ENCODE measurements at places on chromosomes 16 and 17. TPM values are rescaled to one million over a fixed set of nuclear protein-coding genes. Genes with fewer than 3 reads are reported as not detected.

ZSCAN10 gene
- total RNA-seq = not detected

TBC1D3G gene
- not detected for total RNA-seq

SLC47A2 gene
- 0.14 TPM for total RNA-seq

TBC1D3C gene
- not detected for total RNA-seq

PRSS8 gene
- 1.2 TPM for total RNA-seq

TMEM97 gene
- 44.8 TPM for total RNA-seq

HSBP1 gene
- total RNA-seq = 122 TPM

CD300E gene
- not detected for total RNA-seq

TSEN54 gene
- total RNA-seq = 41.5 TPM

TNK1 gene
- total RNA-seq = 1.9 TPM

GGA2 gene
- 30.9 TPM for total RNA-seq

LRRC75A gene
- total RNA-seq = 1.3 TPM

FBXW10B gene
- total RNA-seq = 2.1 TPM

MYH13 gene
- total RNA-seq = not detected

SPATA22 gene
- total RNA-seq = not detected

KRT13 gene
- 0.28 TPM for total RNA-seq

SLC12A3 gene
- not detected for total RNA-seq

TEX14 gene
- 0.21 TPM for total RNA-seq

IL32 gene
- total RNA-seq = 17.7 TPM

HOXB7 gene
- total RNA-seq = 37.7 TPM

C17orf75 gene
- 36.6 TPM for total RNA-seq

C17orf50 gene
- total RNA-seq = not detected

GLOD4 gene
- total RNA-seq = 171 TPM

PPP1R27 gene
- not detected for total RNA-seq

CCL17 gene
- not detected for total RNA-seq

RNF112 gene
- 0.98 TPM for total RNA-seq

CRYM gene
- 2.1 TPM for total RNA-seq

FN3KRP gene
- total RNA-seq = 60.6 TPM

NLRC5 gene
- 5.7 TPM for total RNA-seq

KRT36 gene
- not detected for total RNA-seq

SERPINF2 gene
- total RNA-seq = 2.3 TPM

SEPTIN12 gene
- total RNA-seq = not detected

GPS1 gene
- 142 TPM for total RNA-seq

Measured in A549 treated with ZK216348 at 1 μM for 4 hours (cell line).